ENCODE measurements at places on chromosomes 5 and 9.

DNA sequence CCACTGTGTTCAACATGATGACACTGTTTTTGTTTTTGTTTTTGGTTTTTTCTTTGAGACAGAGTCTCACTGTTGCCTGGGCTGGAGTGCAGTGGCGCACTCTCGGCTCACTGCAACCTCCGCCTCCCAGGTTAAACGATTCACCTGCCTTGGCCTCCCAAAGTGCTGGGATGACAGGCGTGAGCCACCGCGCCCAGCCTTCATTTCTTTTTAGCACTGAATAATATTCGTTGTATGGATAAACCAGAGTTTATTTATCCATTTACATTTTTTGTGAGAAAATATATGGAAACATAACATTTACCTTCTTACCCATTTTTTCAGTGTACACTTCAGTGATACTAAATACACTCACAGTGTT is 4.2 kb downstream of the CARD19 start:
- DNase-seq, result no peak

DNA sequence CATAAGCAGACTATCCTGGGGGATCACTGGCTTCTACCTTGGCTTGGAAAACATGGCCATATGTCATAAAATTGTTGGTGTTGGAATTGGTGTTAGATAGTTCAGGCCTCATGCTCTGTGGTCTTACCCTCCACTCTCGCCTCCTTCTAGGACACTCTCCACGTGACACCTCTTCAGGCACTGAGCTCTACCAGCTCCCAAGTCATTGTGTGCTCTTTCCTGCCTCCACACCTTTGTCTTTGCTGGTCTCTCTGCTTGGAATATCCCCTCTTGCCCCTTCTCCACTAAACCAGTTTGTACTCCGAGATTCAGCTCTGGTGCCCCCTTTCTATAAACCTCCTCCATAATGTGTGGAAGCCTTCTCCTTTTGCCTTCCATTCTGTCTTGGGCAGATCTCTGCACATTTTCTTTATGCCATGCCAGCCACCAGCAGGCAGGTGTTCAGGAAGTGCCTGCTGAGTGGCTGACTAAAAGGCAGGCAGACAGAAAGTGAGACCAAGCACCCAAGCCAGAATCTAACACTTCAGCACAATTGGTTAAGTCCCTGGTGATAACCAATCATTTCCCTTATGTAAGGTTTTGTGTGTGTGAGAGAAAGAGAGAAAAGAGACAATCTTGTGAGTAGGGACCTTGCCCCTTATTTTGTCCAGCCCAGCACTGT is 37.7 kb downstream of the SAR1B start:
- no peak for DNase-seq

GRCh38 chr9:4600368-4600767 is 61.7 kb upstream of the PLPP6 start:
- no peak for DNase-seq

DNA sequence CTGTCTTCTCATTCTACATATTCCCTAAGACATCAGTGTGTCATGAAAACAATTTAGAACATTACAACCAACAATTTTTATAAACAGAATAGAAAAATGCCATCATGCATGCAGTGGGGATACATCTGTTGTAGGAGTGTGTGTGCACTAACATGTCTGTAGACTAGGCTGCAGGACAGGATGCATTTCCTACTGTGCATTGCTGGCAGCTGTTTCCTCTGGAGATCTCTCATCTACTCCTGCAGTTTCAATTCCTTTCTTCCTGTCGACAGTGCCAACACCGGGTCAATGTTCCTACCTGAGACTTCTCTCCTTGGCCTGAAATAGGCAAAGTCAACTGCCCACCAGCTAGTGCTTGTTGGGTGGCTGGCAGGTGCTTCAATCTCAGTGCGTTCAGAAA is 69.8 kb downstream of the ANKH start:
- no peak for DNase-seq

- DNase-seq, result no peak
These were observed 61.1 kb upstream of the SV2C start for GRCh38 chr5:76021936-76022584.

DNA sequence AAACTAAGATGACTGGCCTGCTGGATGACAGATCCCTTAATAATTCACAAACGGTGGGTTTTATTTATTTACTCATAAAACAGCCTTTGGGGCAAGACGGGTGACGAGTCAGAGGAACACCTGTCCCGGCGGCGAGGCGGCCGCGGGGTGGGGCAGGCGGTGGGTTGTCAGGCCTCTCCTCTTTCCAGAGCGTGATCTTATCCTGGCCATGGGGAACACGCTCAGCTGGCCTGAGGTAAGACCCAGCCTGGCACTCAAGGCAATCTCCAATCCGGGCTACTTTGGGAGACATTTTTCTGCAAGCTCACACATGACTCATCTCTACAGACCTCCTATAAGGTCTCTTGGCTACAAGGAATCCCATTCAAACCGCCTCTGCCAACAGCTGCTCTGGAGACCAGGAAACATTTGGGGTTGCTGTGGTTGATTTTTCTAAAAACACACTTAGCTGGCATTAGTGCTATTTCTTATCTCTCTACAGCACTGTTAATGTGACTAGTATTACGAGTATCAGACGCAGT is 6.3 kb downstream of the RAPGEF1 start:
- no peak for DNase-seq

DNA sequence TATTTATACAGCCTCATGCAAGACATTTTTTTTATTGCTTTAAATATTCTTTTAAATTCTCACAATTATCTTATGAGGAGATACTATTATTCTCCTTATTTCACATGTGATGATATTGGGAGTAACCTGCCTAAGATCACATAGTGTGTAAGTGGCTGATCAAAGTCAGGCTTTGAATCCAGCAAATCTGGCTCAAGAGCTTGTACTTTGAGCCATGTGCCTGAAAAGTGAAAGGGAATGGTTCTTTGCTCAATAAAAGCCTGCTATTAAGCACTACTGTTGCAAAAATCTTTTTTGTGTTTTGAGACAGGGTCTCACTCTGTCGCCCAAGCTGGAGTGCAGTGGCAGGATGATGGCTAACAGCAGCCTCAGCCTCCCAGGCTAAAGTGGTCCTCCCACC is 35.1 kb downstream of the PWWP2A start:
- no peak for DNase-seq

GRCh38 chr5:94524841-94525697 is 93.3 kb downstream of the KIAA0825 start:
- DNase-seq, result no peak

DNA sequence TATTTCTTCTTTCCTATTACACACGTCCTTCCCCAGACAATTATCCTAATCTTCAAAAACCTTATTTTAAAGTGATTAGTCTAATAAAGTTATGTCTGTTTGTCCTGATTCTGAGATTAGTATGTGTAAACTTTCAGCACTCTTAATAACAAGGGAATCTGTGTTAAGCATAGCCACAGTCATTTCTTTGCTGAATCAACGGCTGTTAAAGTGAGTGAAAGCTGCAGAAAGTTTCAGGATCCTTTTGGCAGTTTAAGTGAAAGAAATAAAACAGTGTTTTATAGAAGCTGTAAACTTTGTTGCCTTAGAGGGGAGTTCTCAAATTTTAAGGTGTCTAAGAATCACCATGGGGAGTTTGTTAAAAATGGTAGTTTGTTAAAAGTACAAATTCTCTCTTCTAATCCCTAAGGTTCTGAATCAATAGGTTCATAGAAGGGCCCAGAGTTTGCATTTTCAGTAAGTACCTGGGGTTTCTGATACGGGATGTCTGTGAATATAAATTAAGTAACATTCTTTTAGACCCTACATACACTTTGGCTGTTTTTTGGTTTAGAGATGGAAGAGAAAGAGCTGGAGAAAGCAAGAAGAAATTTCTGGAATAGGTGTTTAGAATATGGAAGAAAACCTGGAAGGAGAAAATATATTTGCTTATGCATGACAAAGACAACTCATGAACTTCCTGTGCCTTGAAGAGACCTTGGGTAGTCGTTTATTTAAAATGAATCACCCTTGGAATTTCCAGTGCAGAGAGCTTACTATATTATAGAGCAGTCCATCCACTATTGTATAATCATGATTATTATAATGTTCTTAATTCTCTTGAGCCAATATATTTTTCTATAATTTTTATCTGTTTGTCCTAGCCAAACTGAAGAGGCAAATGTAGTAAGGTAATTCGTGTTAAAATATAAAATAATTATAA is 45.7 kb downstream of the SCAMP1 start:
- DNase-seq, result no peak

DNA sequence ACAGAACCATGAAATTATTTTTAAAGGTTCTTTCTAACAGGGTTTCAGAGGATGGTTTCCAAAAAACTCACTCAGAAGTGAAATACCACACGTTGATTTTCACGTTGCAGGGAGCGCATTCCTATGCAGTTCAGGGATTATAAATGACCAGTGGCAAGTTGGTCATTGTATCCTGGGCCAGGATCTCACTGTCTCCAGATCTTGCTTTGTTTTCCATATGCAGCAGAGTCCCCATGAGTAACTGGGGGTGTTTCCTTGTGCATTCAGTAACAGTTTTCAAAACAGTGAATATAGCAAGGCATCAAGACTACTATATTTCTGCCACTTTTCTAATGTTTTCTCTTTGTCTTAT is 1064.9 kb upstream of the DMAC1 start:
- no peak for DNase-seq

DNA sequence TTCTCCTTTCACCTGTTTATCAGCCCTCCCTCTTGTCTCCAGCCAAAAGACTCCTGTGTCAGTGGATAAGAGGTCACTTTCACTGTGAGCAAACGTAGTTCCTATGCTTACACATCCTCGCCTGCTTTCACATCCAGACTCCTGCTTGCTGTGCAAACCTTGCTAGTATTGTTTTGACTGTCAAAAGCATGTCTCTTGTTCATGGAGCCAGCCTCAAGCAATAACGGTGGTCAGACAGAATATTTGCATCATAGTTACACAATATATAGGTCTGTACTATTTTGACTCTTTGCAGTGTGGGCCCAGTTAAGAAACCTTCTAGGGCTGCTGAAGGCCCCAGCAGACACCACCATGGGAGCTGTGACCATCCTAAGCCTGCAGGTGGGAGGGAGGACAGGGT is 420.0 kb downstream of the SEMA5A start:
- no peak for DNase-seq

GRCh38 chr5:34474573-34475021 is 181.5 kb upstream of the RAI14 start:
- no peak for DNase-seq

GRCh38 chr9:129866394-129867135 is 31.3 kb downstream of the USP20 start:
- DNase-seq, result no peak

DNA sequence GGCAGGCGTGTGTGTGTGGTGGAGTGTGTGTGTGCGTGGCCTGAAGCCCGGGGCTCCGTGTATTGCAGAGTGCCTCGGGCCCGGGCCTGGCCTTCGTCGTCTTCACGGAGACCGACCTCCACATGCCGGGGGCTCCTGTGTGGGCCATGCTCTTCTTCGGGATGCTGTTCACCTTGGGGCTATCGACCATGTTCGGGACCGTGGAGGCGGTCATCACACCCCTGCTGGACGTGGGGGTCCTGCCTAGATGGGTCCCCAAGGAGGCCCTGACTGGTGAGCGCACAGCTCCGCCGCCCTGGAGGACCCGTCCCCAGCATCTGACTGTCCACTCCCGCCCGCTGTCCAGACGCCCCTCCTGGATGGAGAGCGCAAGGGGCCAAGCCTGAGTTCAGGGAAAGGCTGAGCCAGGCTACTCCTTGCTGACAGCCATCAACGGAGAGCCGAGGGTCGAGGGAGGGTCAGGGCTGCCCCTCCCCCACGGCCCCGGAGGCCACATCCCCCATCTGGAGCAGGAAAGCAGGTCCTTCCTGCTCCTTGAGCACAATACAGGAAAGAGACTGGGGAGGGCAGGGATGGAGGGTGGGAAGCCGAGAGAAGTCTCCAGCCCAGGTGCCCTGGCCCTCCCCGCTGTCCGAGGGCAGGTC is 18.4 kb downstream of the SLC6A18 start:
- DNase-seq, result no peak

DNA sequence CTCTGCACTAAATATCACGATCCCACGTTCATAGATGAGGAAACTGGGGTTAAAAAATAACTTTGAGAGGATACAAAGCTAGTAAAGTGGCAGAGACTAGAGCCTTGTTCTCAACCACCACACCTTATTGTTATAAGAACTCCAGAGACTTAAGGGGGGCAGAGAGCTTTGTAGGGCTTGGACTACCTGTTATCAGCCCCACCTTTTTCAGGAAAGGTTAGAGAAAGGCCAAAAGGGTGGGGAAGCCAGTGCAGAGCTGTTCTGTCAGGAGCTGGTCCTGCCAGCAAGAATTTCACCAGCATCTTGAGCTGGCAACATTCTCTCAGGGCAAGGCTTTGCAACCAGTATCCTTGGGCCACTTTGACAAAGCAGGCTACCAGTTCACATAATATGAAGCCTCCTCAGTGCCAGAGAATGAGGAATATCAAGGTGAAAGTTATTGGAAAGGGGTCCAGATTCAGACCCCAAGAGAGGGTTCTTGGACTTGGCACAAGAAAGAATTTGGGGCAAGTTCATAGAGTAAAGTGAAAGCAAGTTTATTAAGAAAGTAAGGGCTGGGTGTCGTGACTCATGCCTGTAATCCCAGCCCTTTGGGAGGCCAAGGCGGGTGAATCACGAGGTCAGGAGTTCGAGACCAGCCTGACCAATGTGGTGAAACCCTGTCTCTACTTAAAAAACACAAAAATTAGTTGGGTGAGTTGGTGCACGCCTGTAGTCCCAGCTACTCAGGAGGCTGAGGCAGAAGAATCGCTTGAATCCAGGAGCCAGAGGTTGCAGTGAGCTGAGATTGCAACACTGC is 66.2 kb upstream of the CLINT1 start:
- DNase-seq, result no peak

DNA sequence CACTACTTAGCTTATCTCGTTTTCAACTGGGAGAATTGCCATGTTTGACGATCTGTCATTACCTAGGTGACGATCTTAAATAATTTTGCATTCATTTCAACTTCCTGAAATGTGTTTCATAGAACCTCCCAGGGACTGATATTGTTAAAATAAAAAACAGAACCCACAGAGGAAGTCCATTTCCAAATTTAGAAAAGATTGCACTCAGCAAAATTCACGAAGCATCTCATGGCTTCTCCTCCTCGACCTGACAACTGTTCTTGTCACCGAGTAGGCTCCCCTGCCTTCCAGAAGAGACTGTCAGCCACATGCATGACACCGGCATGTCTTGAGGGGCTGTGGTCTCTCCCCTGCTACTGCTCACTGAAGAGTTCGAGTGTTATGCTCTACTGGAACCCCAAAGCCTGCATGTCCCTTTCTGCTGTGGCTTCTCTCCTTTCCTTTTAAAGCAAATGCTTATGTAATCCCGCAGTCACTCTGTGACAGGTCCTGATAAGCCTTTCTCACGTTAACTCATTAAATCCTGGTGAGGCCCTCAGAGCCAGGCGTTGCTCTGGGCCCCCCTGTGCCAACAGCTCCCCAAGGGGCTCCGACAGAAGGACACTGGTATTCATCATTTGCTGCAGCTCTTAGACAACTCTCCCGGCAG is 26.8 kb upstream of the ANKRD33B start:
- no peak for DNase-seq

- no peak for DNase-seq
These were observed 86.1 kb downstream of the SV2C start for GRCh38 chr5:76169146-76169905.

- DNase-seq, result no peak
These were observed 668.7 kb downstream of the CDH18 start for GRCh38 chr5:19319252-19319651.

- DNase-seq, result peak; percentile 80
These were observed 4.8 kb upstream of the SARDH start for GRCh38 chr9:133742849-133743444.

All from Right ventricle myocardium superior (tissue), 1 donor.